ENCODE measurements at places on chromosomes 5 and 9. TPM values are rescaled to one million over a fixed set of nuclear protein-coding genes. Genes with fewer than 3 reads are reported as not detected.

GRCh38 chr5:117326997-117327396 is 752.4 kb upstream of the SEMA6A start:
- DNase-seq: no peak

DNA sequence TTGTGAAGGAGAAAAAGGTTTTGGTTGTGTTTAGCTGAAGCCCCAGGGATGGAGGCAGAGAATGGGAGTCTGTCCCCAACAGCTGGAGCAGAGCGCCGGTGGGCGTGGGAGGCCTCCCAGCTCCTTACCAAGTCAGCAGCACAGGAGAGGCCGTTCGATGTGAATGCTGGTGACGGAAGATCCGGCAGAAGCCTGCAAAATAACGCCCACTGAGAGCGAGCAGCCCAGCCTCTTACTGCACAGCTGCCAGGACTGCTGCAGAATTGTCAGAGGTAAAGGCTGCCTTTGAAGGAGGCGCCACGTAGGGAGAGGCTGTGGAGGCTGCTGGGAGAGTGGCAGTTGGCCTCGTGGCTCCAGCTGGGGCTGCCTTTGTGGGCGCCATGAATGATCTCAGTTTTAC is 26.2 kb downstream of the ANGPTL2 start:
- no peak for DNase-seq

ALDOB gene
- total RNA-seq: not detected

GRCh38 chr5:7638456-7638855 is 212.5 kb downstream of the CFAP90 start:
- DNase-seq: no peak

GRCh38 chr9:91465420-91465819 is 41.8 kb upstream of the NFIL3 start:
- no peak for DNase-seq

- DNase-seq: no peak
Observed at GRCh38 chr9:137955586-137955985, 78.0 kb downstream of the CACNA1B start.

TAS2R1 gene
- total RNA-seq: not detected

SAXO1 gene
- total RNA-seq: 0.21 TPM

DNA sequence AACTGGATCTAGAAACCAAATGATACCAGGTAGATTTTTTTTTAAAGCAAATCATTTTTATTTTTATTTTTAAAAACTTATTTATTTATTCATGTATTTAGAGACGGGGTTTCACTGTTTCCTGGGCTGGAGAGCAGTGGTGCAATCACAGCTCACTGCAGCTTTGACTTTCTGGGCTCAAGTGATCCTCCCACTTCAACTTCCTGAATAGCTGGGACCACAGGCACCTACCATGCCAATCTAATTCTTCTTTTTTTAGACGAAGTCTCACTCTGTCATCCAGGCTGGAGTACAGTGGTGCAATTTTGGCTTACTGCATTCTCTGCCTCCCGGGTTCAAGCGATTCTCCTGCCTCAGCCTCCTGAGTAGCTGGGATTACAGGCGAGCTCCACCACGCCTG is 41.3 kb upstream of the CDK20 start:
- no peak for DNase-seq

DNA sequence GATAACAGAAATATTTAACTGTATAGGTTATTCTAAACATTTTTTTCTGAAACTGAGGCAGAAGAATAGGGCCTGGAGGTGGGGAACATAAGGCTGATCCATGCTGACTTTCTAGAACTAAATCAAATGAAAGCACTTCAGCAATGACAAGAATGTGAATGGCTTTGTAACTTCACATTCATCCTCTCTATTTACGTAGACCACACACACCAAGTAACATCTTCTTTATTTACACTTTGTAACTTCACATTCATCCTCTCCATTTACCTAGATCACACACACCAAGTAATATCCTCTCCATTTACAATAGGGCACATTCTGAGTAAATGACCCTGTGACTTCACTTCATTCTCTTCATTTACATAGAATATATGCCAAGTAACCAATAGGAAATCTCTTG is 251.8 kb upstream of the CDH9 start:
- DNase-seq: no peak

DNA sequence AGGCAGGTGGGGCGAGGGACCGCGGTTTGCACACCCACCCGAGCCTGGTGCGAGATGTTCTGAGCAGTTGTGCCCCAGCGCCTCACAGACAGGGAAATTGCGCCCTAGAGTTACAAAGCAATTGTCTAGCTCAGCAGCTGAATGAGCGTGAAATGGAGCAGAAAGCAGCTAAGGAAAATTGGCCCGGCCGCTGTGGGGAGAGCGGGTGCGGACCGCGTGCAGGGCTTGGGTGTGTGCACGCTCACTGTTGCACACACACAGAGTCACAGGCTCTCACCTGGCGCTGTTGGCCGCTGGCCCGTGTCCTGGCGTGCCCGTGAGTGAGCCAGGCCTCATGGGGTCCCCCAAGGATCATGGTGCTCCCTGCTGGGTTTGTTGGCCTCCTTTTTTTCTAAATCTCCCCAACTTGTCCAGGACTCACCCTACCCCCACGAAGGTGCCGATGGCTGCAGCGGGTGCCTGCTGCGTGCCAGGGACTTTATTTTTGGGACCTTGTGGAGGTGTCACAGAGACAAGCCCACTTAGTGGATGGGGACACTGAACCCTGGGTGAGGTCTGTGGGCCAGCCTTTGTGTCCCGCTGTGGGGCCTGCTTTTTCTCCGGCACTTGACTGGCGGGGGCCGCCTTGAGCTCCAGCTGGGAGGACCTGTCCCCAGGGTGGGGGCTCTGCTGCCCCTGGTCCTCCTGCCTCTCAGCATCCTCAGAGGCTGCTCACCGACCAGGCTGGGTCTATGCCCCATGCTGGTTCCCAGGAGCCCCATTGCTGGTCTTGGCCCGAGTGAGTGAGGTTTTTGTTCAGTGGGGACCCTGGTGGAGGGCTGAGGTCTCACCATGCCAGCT is 5.2 kb downstream of the RXRA start:
- DNase-seq: no peak

NRARP gene
- 6.3 TPM for total RNA-seq

- no peak for DNase-seq
Observed at GRCh38 chr9:81242866-81243265, 446.5 kb downstream of the TLE1 start.

- DNase-seq: no peak
Observed at GRCh38 chr5:148760945-148761638, 65.3 kb upstream of the ADRB2 start.

Data from urinary bladder (tissue), 4 donors.